Activated naive CD8-positive, alpha-beta T cell treated with anti-CD3 and anti-CD28 coated beads, Interleukin-2, amount 10 ng/mL, durations not matched to agents 7 days and 5 days (primary cell): ENCODE measurements at places on chromosomes 7 and 10. TPM values are rescaled to one million over a fixed set of nuclear protein-coding genes. Genes with fewer than 3 reads are reported as not detected.

- no peak for DNase-seq
Observed at GRCh38 chr7:28685644-28686417, 272.3 kb downstream of the TRIL start.

ACTR1A gene
- 64.8 TPM for total RNA-seq

- peak; percentile 38 for DNase-seq
Observed at GRCh38 chr7:50119815-50120637, 27.0 kb upstream of the ZPBP start.

- DNase-seq: no peak
Observed at GRCh38 chr7:157840914-157841772, 504.3 kb downstream of the DNAJB6 start.

- no peak for DNase-seq
Observed at GRCh38 chr7:91039033-91039432, 225.2 kb upstream of the FZD1 start.

CHAT gene
- not detected for total RNA-seq

AGR2 gene
- not detected for total RNA-seq

BICC1 gene
- total RNA-seq: 0.06 TPM

GRCh38 chr10:21530641-21531040 lies 3.4 kb upstream of the MLLT10 start:
- DNase-seq: no peak

DNA sequence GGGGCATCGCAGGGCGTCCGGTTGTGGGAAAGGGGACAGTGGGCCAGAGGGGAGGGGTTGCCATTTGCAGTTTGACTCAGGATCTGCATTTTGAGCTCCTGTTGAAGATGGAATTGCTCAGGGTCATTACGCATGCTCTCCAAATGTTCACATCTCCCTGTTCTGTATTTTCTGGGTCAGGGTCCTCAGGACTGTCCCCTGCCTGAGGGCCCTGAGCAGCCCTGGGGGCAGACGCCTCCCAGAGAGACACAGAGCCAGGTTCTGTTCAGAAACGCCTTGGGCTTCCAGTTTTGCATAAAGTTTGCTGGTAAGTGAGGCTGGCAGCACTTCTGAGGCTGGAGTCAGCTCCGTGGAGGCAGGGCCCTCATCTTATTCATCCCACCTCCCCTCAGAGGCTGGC lies 34.1 kb upstream of the NUB1 start:
- no peak for DNase-seq

DNA sequence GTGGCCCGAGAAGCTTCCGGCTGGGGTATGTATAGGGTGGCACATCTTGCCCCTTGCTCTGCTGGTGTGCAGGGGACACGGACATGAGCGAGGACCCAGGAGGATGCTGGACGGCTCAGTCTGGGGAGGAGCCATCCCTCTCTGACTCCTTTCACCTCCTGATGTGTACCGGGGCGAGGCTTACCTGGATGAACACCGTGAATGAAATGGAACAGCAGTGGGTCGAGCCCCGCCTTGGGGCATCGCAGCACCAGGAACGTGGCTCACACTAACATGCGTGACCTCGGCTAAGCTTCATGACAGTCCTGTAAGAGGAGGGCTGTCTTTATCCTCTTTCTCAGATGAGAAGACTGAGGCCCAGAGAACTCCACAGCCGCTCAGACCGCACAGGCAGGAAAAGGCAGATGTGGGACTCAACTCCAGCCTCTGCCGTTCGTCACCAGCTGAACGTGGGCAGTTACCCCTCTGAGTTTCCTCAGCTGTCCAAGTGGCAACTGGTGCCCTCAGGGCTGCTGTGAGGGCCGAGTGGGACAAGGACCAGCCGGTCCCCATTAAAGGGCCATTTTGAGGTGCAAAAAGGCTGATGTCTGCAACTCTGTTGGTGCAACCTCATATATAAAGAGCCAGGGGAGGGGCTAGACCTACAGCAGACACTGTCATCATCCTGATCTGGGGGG lies 54.5 kb downstream of the INSIG1 start:
- DNase-seq: no peak

CYP2W1 gene
- not detected for total RNA-seq

ACBD7 gene
- total RNA-seq: 1.5 TPM

DNA sequence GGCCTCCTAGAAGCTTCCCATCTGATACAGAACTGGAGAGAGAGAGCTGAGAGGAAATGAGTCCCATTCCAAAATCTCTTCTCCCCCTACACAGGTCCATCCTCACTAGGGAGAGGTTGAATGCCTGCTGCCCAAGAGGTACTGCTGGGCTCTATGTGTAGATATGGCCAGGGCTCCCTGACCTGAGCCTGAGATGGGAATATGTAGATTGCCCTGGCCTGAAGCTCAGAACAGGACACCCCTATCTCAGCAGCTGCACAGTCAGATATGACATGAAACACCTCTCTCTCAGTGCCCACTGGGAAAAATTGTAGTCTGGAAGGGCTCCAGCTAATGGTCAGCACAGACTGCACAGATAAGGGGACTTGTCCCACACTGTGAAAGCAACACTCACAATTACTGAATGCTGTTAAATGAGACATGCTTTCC lies 3.1 kb upstream of the IFIT1B start:
- DNase-seq: no peak

DNA sequence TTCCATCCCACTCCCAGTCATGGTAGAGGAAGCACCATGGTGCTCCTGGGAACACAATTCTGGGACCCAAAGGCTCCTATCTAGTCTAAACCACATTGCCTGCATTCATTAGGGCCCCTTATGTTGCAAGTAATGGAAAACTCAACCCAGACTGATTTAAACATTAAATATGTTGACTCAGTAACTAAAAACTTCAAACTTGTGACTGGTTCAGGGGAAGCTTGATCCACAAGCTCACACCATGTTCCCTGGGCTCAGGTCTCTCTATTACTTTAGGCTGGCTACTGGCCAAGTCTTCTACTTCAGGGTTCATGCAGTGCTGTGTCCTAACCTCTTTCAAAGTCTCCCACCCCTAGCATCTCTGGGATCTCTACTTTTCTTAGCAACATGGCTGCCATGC lies 13.1 kb downstream of the WNT16 start:
- DNase-seq: no peak

DNA sequence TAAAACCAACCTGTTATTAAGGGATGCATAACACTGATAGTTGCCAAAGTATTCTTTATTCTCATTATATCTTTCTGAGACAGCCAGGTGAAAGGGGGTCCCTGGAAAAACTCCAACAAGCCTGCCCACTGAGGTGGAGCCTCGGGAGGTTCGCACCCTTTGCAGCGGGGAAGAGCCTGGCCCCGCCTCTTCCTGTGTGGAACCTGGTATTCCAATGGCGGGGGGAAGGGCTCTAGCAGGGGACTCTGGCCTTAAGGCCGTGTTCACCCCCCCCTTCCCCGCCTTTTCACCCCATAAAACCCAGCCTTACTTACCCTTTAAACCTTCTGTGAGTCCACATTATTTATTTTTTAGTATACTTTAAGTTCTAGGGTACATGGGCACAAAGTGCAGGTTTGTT lies 62.4 kb upstream of the PDK4 start:
- DNase-seq: no peak

DNA sequence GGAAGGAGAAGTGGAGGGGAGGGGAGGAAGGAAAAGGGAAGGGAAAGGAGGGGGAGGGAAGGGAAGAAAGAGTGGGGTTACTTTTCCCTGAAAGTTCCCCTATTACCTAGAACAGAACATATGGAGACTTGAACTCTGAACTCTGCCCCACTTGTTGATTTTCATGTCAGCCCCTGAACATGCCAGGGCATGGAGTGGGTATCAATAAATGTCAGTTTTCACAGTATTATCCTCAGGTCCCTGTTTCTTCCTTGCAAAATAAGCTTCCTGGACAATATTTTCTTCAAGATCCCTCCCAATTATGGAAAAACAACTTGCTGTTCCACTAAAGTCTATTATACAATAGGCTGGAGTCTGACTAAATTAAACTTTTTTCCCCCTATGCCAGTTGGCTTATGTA lies 46.9 kb upstream of the LYZL1 start:
- DNase-seq: no peak

EMX2 gene
- total RNA-seq: not detected

RUFY2 gene
- total RNA-seq: 15.5 TPM

OPN4 gene
- not detected for total RNA-seq

- DNase-seq: no peak
Observed at GRCh38 chr7:98217623-98218582, 6.7 kb downstream of the BHLHA15 start.

DNA sequence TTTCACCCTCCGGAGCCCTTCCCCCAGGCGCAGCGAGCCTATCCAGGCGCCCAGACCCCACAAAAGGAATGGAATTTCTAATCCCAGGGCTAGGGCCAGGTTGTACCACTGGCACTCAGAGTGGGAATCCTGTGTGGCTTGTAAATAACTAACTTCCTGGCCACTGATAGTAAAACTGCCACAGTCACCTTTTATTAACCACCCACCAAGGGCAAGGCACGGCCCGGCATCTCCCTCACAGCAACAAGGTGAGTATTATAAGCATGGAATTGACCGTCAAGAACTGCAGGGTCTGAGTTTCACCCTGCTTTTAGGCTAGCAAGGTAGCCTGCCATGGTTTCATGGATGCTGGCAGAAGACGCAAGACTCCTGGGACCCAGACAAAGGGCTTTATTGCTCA lies 51.1 kb downstream of the SPOCK2 start:
- no peak for DNase-seq

DNA sequence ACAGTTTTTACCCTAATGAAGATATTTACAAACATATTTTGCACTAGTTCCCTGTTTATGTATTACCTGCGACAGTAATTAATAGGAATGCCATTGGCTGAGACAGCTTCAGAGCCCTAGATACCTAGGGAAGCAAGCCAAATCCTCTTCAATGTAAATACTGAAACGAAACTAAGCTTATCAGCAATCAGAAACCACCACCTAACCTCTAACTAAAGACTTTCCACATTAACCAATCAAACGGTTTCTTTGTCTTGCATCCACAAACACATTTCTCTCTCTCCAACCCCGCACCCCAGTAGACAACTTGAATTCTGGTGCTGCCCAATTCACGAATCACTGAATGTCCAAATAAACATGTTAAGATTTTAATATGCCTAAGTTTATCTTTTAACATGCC lies 474.4 kb upstream of the C7orf33 start:
- DNase-seq: no peak

FAM180A gene
- not detected for total RNA-seq

DNA sequence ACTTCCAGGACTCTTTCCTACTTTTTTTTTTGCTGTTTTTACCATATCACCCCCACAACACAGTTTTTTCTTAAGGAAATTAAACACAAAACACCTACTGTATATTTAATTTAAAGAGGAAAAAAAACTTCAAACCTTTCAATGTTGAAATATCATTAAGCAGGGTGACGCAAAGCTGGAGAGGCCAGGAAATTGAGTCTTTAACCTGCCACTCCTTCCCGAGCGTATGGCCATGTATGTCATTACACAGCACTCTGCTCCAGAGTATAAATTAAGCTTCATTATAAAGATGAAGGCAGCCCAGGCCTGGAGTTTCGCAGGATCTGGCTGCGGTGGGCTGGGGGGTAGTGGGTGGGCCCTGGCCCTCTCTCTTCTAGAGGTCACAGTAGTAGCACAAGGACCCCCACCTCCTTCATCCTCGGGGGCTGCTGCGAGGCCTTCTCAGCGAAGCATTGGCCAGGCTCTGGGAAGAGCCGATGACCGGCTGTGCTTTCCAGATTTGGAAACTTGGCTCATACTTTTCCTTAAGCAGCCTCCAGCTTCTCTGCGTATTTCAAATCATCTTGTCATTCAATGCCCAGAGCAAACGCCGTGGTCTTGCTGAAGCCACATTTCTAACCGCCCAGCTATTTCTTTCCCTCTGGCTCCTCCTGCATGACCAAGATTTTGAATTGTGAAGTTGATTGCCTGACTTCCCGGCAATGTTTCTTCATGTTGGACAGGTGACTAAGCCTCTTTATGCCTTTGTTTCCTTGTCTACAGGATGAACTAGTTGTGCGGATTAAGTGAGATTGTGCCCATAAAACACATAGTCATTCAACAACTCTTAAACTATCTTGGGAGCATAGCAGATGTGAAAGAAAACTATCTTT lies 765.1 kb downstream of the SUGCT start:
- DNase-seq: no peak

DNA sequence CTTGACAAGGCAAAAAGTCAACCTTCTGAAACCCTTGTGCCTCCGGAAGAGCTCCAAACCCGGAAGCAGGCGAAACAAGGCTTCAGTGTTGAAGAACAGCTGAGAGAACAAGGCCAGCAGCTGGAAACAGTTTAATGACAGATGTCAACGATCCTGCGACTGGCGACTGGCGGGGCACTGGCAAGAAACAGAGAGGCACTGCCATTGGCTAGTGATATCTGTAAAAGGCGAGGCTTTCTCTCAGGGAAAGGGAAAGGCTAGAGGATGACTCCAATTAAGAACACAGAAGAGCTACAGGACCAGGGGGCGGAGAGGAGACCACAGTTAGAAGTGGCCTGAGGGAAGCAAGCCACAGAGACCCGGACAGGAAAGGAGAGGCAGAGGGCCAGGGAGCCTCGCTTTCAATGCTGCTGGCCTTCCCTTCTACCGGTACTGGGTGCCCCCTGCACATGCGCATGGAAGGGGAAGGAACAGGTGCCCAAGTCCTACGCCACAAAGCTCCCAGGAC lies 19.4 kb downstream of the ITGB1 start:
- no peak for DNase-seq
